ENCODE measurements at places on chromosomes 6 and 20.

DNA sequence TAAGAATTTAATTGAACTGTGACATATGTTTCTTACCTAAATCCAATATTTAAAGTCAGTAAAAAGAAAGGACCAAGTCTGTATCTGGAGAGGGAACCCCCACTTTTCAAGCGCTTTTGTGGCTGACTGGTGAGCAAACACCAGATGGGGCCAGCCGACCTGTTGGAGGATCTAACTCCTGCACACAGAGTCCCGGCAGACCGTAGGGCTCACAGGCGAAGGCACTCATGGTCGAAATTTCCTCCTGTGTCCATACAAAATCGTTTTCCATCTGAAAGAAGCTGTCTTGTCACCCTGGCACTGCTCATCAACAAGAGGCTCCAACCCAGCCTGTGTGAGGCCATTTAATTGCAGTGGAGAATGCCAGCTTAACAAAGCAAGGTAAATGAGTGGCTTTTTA lies 94.0 kb downstream of the SCML4 start:
- DNase-seq, result no peak

DNA sequence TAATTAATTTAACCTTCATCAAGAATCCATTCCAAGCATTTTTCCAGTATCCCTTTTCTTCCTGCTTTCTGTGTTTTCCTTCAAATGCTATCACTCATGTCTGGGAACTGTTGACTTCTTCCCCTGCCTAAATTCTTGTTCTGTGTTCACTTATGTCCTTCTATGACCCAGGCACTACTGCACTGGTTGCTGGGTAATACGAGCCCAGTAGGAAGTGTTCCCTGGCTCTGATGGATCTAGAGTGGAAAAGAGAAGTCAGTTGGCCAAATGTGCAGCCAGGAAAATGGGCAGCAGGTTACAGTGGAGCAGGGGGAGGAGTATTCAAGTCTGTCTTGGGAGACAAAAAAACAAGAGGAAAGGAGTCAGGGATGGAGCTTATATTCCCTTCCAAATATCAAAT lies 7.1 kb downstream of the OVOL2 start:
- no peak for DNase-seq

DNA sequence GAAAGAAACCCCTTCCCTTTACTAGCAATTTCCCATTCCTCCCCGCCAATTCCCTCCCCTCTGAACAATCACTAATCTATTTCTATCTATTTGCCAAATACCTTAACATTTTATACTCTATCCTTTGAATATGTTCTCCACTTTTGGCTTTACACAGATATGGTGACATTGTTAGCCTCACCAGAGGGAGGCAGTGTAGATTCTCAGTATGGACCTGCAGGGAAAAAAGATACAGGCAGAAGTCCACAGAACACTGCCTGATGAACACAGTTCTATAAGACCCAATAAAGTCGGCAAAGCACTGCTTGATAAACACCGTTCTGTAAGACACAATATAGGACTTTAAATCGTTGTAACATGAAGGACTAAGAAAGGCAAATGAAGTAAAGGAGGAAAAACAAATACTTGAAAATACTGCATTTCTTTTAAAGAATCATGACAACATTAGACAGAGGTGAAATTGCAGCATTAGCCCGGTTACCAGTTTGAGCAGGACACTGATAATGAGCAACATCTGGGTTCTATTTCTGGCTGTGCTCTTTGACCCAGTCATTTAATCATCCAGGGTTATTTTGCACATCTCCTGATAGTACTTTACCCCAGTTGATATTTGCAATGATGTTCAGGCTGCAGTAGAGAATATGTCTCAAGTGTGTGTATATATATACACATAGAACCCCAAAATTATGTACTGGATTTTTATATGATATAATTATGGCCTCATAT lies 296.8 kb downstream of the UTRN start:
- DNase-seq, result peak; percentile 16

DNA sequence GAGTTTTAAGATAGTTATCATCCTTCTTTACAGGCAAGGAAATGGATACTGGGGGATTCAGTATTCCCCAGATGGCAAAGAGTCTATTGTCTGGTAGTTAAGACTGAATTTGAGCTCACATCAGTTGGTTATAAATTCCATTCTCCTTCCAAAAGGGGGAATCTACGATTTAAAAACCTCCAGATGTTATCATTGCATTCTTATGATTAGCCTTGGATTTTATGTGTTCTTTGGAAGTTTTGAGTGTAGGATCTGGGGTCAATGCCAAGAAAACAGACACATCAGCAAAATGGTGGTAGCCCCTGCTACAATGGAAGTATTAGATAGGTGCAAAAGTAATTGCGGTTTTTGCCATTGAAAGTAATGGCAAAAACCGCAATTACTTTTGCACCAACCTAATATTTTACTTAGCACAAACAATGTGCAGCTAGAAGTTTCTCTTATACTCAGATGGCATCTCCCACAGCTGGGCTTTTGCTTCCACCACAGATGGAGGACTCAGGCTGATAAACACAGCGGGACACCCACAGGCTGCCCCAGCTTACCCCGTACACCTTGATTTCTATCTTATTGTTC lies 168.2 kb upstream of the RIN2 start:
- DNase-seq, result no peak

DNA sequence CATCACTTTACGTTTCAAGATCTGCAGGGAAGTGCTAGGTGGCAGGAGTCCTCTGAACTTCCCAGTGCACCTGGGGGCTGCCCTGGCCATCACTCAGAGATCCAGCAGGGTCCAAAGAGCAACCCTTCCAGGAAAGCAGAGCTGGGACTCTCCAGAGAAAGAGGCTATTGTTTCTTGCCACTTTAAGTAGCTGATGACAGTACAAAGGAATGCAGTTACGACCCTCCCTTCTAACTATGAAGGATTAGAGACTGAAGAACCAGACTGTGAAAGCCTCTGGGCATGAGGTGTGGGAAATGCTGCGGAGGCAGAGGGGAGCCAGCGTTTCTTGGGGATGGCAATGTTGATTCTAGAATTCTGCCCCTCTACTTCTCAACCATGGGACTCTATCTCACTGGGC lies 189.1 kb upstream of the SUPT3H start:
- DNase-seq, result peak; percentile 45

DNA sequence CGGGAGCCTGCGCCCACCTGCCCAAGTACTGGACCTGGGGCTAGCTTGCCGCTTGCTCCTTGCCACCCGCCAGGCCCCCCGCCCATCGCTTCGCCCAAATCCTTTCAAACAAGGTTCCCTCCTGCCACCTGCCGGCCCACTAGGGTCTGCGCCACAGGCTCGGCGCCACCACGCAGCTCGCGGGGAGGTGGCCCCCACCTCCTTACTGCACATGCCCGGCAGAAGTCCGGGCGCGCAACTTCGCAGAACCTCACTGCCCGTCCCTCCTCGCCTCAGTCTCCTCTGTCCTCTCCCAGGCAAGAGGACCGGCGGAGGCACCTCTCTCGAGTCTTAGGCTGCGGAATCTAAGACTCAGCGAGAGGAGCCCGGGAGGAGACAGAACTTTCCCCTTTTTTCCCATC lies 11.2 kb downstream of the GNAS-AS1 start:
- DNase-seq, result no peak

DNA sequence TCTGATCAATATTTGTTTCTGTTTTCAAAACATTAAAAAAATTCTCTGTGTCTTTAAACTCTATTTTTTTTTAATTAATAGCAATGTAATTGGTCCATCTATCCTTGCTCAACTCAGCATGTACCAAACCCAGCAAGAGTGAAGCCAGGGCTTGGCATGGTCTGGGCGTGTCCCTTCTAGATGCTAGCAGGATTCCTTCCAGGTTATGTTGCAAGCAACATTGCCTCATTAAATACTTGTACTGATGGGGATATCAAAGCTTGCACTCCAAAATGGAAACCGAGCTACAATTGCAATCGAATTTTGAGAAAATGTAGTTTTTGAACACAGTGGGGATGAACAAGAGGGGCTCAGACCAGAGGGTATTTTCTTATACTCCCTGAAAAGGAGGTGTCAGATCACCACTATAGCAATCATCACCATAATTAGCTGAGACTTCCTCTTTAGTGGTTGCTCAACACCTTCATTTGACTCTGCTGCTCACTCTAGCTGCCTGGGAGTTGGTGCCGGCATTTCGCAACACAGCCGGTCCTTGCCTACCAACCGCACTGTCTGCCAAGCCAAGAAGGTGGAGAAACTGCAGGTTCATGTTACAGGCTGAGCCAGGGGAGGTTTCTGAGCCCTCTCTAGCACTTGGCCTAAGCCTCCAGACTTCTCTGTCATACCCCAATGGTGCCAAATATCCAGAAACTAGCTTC lies 67.8 kb upstream of the RALGAPA2 start:
- no peak for DNase-seq

DNA sequence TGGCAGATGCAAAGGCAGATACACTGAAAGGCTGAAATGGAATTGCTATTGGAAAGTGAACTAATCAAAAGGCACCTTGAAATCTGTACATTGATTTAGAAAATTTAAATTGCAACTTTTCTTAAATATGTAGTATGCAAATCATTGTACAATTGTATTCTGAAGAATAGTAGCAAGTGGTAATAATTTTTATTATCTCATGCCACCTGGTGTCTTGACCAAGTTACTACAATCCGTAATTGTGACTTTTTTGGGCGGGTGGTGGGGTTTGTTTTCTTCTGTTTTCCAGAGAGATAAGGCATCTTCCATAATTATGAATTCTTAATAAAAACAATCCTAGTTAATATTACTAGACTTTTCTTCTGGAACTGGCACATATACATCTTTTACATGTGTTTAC lies 12.5 kb upstream of the BCKDHB start:
- DNase-seq, result peak; percentile 13

GRCh38 chr6:107543088-107543487 lies 53.2 kb downstream of the SOBP start:
- DNase-seq, result no peak

- DNase-seq, result no peak
These were observed 44.1 kb downstream of the KIAA0408 start for GRCh38 chr6:127415096-127415495.

GRCh38 chr20:53222416-53222815 lies 250.3 kb downstream of the TSHZ2 start:
- no peak for DNase-seq

GRCh38 chr6:110354153-110354552 lies 4.0 kb downstream of the METTL24 start:
- DNase-seq, result no peak

- no peak for DNase-seq
These were observed 25.3 kb upstream of the TTPAL start for GRCh38 chr20:44450281-44450889.

GRCh38 chr6:40780637-40781036 lies 193.5 kb upstream of the LRFN2 start:
- DNase-seq, result no peak

DNA sequence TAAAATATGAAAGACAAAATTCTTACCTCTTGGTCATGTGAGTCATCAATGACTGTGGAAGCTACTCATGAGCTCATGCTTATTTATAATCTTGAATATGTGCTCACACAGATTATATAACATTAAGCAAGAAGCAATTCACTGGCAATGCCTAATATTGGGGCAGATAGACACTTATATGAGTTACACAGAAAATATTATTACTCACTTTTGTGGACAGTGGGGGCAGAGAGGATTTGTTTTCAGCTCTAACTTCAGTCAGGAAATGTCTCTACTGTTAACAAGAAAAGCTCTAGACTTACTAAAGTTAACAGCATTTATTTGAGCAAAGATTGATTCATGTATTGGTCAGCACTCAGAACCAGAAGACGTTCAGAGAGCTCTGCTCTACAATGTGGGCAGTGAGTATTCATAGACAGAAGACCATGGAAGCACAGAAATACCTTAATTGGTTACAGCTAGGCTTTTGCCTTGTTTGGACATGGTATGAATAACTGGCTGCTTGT lies 85.8 kb upstream of the AHI1 start:
- no peak for DNase-seq

- peak; percentile 27 for DNase-seq
These were observed 1.8 kb upstream of the HLA-DQB1 start for GRCh38 chr6:32668226-32668747.

- DNase-seq, result no peak
These were observed 217.5 kb upstream of the SUPT3H start for GRCh38 chr6:45595010-45595851.

DNA sequence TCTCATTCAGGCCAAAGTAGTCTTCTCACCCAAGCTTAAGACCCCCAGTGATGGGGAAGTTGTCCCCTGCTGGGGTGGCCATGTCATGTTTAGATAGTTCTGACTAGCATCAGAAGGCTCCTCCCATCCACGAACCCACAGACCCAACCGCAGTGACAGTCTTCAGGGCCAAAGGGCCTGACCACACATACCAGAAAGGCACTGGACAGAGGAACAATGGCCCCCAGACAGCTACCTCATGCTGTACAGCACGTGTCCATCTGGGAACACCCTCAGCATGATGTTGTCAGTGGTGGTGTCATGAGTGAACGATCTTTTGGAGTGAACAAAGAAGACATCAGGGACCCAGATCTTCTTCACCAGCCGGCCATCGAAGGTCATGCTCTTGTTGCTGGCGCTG lies 46.3 kb downstream of the GABRR2 start:
- DNase-seq, result peak; percentile 75

DNA sequence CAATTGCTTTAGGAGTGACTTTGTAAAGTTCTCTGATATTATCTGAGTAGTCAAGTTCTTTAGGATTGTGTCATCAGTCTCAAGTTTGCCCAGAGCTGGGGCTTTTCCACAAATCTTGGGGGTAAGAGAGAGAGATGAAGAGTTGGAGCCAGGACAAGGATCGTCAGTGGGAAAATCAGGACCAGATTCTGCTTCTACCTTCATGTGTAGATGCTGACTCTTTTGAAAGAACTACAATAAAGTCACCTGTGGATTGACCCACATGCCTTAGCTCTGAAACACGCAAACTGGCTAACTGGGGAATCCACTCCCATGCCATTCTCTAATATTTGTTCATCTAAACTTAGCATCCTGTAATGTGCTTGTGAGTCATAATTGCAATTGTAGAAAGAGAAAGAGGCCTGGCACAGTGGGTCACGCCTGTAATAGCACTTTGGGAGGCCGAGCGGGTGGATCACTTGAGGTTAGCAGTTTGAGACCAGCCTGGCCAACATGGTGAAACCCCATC lies 15.6 kb upstream of the BICRAL start:
- peak; percentile 55 for DNase-seq

- DNase-seq, result no peak
These were observed 6.4 kb downstream of the VNN2 start for GRCh38 chr6:132751306-132751705.

DNA sequence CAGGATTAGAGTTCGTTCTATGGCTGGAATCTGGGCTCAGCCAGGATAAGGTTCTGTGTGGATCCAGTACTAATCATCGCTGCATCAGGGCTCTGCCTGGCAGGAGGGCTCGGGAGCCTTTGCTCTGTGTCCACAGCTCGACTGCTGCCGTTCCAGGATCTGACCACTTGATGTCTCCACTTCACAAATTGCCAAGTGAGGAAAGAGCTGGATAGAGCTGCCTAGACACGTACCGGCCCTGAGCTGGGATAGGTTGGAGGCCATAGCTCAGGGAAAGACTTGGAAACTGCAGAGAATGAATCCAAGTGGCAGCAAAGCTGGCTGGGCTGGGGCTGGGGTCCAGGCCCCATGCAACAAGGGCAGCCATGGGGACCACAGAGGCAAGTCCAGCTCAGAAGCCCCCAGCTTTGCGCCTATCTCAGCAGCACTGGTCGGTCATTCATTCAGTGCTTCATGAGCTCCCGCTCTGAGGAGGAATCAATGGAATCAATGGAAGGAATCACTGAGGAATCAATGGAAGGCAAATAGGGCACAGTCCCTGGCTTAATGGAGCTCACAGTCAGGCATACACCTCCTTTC lies 38.0 kb upstream of the TOP1 start:
- DNase-seq, result peak; percentile 69
